ENCODE measurements at places on chromosomes 7 and 10. TPM values are rescaled to one million over a fixed set of nuclear protein-coding genes. Genes with fewer than 3 reads are reported as not detected.

The MSS51 gene
- total RNA-seq = 0.13 TPM

The PKD2L1 gene
- total RNA-seq = not detected

The LRRC18 gene
- 0.70 TPM for total RNA-seq

The GSTO2 gene
- 1.7 TPM for total RNA-seq

GRCh38 chr10:20962165-20962564 lies 65.1 kb upstream of the NEBL start:
- DNase-seq = no peak

- DNase-seq = no peak
Measured at GRCh38 chr10:82041018-82041417, 166.0 kb downstream of the NRG3 start.

GRCh38 chr10:66717231-66717981 lies 208.4 kb upstream of the LRRTM3 start:
- DNase-seq = no peak

- no peak for DNase-seq
Measured at GRCh38 chr7:65387891-65388290, 14.2 kb downstream of the ZNF92 start.

- no peak for DNase-seq
Measured at GRCh38 chr7:116812860-116813259, 49.5 kb upstream of the CAPZA2 start.

DNA sequence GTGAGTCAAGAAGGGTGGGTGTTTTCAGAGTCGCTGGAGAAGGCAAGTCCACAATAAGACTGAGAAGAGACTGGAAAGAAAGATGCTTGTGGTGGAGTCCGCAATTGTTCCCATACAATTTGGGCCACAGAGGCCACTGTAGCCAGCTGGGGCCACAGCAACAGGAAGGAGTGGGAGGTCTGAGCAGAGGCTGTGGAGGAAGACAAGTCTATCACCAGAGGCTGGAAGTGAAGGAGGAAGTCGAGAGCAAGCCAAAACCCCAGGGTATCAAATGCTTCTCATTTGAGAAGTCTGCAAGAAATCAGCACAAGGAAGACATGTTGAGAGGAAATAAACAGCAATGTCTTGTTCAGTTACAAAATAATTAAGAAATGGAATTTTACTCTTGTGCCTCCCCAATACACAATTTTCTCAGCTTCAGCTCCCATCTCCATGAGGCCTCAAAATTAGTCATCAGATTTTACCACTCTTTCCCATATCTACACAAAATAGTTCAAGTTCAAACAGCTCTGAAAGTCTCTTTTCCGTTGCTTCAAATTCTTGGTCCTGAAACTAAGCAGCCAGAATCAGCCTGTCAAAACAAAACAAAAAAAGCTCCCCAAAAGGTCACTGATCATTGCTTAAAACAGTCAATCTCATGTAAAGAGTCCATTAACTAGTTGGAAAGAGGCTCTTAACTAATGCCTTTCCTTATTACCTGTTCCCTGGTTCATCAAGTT lies 31.6 kb downstream of the SLC16A12 start:
- no peak for DNase-seq

DNA sequence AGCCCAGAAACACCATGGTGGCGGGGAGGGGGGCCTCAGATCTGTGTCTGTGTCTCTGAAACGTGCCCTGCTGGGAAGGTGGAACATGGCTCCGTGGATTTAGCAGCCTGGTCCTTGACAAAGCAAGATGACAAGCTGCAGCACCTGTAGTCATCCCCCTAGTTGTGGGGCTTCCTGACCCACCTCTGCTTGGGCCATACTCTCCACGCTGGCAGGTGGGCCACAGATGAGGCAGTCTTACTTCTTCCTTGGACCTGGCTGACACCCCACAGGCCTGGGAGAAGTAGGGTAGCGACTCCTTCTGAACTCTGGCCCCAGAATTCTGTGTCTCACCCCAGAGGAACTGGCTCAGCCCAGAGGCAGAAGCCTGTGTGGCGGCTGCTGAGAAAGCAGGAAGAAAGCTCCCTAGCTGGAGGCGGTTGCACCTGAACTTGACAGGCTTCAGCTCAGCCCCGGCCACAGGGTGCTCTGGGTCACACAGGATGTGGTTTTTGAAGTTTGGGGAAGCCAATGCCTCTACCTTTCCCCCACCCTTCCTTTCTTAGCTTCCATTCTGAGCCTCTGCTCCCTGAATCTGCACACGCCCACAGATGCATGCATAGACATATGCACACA lies 113.9 kb downstream of the ABLIM1 start:
- no peak for DNase-seq

GRCh38 chr10:50679149-50679548 lies 55.4 kb upstream of the SGMS1 start:
- DNase-seq = no peak

Data from HT1080 (cell line).